Coronary artery (tissue), 2 donors: ENCODE measurements at places on chromosomes 7 and 10.
A peak's percentile ranks its signal among the peaks of the same experiment; 100 is the strongest.

DNA sequence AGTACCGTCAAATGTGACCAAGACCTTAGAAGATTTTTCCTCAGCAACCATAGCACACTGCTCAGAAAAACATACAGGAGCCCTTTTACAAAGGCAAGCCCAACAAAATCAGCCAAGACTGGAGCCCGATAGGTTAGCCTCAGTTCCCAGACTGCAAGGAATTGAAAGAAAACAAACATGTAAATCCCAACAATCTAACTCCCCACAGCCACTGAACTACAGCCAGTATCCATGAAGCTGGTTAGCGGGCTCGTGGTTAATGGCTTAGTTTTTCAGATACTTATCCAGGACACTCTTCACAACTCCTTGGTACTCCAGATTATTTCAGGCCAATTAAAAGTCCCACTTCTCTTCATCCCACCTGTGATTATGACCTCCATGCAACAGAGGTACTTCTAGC, 201.6 kb downstream of the IPMK start:
- DNase-seq, result no peak

GRCh38 chr7:27032839-27033238, 63.0 kb downstream of the HOXA1 start:
- DNase-seq, result no peak

DNA sequence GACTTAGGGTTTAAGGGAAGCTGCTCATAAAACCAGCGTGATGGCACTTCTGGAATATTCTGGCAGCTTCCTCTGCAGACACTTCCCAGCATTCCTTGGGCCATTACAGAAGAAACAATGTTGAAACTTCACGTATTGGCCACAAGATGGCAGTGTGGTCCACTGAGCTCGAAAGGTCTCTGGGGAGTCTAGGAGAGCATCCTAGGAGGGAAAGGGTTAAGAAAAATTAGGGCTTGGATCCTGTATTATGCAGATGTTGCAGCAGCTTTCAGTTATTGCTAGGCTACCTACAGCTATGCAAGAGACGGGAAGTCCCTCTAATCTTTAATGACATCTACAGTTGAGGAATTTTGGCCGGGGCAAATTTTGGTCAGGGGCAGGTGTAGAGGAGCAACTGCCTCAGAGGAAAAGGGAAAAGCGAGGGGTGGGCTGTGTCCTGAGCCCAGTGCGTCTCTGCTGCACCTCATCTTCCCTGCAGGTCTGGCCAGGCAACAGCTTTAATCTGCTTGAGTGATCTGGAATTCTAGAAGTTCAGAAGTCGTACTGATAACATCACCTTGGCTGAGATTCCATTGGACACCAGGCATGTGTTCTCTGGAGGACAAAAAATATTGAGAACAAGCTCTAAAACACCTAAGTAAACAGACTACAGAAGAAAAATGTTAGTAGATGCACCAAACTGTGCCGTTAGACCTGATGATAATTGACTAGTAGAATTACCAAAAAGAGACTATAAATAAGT, 220.8 kb upstream of the PRSS58 start:
- DNase-seq, result no peak

- DNase-seq, result no peak
These were observed 146.4 kb downstream of the ANLN start for GRCh38 chr7:36535866-36536664.

GRCh38 chr7:127392182-127392565, 334 bp downstream of the ZNF800 start:
- DNase-seq, result peak; percentile 76

DNA sequence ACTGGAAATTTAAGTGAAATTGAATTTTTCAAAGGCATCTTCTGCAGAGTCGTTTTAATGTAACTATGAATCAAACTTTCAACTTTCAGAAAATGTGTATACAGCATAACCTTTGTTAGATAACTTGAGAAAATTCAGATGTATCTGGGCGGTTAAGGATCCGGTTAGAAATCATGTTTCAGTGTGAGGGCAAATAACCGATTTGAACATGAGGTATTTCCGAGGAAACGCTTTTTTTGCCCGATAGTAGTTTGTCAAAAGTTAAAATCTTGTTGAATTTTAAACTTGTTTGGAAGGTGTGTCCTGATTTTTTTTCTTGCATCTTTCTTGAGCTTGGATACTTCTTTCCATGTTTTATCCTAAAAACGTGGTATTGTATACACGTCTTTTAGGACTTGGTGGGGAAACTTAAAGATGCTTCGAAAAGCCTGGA, 1.3 kb upstream of the BMI1 start:
- DNase-seq, result no peak

GRCh38 chr7:50661345-50662040, 96.3 kb upstream of the DDC start:
- DNase-seq, result peak; percentile 70

GRCh38 chr10:6014241-6014761, 37.0 kb upstream of the IL15RA start:
- no peak for DNase-seq

DNA sequence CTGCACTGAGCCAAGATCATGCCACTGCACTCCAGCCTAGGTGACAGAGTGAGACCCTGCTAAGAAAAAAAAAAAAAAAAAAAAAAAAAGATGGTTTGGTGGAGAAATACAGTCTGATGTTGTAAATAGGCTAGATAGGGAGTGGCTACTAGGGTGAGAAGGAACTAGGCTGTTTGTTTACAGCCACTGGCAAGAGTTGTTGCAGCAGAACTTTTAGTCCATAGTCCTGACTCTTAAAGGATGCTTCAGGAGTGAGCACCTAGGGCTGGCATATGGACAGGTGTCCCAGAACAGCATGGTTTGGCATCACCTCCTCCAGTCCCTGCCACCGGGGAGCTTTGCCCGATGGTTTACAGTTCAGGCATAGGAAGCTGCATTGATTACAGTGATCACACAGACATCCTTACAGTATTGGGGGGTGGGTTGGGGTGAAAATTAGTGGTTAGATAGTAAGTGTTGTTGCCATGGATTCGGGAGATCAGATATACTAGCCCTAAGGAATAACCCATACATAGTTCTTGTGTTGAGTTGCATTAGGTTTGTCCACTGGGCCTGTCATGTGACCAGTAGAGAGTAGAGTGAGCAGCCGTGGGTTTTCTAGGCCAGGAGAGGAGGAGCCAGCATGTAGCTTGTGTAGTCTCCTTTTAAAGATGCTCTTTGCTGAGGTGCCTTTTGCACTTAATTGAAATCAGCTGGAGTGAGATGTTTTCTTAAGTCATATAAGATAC, 35.9 kb downstream of the ZRANB1 start:
- DNase-seq, result no peak

- DNase-seq, result no peak
These were observed 69.6 kb upstream of the GRM8 start for GRCh38 chr7:127322351-127322750.

DNA sequence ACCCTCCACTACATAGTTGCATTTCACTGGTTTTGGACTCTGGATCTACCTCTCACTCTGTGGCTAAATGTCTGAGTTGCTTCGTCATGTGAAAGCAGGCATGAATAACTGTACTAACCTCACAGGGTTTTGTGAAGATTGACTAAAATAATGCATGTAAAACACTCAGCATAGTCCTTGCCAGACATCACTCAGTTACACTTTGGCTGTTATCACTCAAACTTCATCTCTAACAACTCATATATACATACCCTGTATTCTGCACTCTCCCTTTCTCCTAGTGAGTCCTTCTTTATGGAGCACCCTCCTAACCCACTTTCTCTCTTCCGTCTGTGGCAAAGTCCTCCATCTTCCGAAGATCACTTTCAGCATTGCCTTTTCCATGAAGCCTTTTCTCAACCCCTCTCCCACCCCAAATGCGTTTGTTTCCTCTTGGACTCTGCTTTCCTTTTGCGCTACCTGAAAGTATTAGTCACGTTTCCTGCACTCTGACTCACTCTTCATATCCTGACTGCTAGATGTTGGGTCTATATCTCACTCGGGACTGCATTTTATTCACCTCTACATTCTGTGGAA, 72.6 kb downstream of the OSBPL3 start:
- no peak for DNase-seq

- no peak for DNase-seq
These were observed 7.2 kb downstream of the C10orf90 start for GRCh38 chr10:126663328-126663727.

- no peak for DNase-seq
These were observed 68.9 kb downstream of the BMPR1A start for GRCh38 chr10:86825366-86825765.

- DNase-seq, result no peak
These were observed 99.6 kb downstream of the SVIL start for GRCh38 chr10:29535012-29535777.

DNA sequence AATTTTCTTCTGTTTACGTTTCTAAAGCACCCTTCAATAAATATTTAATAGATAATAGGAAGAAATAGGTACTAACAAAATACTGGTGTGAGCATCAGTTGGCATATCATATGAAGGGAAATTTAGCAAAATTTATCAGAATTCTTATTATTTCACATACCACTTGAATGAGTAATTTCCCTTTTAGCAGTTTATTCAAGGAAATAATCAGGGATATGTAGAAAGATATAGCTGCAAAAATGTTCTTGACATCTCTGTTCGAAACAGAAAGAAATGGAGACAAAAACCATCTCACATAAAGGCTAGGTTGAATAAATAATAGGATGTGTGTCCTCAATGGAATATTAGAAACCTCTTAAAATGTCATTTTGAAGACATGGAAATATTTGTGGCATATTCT, 35.8 kb upstream of the PIP4K2A start:
- no peak for DNase-seq

- DNase-seq, result peak; percentile 52
These were observed 83.1 kb downstream of the ADARB2 start for GRCh38 chr10:1654247-1654646.

DNA sequence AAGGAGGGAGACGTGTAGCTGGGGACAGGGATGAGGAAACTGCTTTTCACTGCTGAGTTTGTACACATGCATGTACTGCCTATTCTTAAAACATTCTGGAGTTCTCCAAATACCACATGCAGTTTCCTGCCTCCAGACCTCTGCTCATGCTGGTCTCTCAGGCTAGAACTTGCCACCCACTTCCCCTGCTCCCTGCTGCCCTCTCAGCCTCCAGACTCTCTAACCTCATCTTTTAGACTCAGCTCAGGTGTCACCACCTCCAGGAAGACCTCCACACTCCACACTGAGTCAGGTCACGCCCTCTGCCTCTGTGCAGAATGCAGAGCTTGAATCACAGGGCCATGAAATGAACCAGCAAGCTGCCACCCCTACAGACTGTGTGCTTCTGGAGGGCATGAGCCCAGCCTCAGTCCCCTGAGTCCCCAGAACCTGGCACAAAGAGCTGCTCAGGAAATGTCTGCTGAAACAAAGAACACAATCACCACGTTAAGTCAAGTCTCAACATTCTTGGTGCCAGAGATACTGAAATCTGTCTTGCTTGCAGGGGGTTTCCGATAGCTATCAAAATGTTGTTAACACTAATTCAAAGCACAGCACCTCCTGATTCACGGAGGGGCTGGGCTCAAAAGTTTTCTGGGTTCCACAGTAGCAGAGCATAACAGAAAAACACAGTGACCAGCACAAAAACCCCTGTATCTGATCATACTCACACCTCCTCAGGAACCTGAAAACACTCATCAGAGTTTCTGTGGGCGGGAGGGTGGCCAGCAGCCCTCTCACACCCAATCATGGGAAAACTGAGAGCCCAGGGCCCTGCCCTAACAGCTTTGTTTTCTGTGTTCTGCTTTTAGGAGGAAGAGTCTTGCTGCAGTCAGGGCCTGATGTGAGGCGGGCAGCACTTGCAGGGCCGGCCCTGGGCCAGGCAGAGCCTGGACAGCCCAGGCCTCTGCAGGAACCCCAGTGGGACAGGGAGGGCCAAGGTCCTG, 21.1 kb downstream of the FAM53B start:
- no peak for DNase-seq

DNA sequence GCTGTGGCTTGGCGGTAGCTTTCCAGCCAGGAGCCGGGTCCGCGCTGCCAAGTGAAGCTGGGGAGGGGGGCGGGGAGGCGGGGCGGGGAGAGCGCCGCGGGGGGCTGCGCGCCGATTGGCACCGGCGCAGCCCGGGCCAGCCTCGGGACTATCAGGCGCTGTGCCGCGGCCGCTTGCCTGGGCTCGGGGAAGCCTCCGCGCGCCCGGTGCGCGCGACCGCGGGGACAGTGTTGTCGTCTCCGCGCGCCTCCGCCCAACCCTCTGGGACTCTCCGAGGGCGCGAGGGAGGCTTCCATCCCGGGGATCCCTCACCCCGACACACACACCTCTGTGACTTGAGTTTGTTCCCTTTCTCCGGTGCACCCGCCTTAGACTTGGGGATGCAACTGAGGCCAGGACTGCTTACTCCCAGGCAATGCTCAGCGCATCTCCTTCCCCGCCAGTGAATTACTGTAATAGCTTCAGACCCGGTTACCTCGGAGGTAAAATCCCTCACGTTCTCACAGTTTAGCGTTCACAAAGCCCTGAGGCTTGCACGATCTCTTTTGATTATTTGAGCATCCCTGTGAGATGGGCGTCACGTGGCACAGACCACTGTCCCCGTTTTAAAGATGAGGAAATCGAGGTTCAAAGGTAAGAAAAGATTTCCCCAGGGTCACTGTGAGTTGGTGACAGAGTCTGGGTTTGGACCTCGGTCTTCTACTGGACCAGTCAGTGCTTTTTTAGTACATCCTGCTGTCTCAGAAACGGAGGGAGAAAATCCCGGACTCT, at the start of gene NKX1-2:
NKX1-2 (minus strand) TSS at position 24 of the 771 bp plus-strand sequence. CDS start 92 bp downstream, outside the sequence.
- no peak for DNase-seq

DNA sequence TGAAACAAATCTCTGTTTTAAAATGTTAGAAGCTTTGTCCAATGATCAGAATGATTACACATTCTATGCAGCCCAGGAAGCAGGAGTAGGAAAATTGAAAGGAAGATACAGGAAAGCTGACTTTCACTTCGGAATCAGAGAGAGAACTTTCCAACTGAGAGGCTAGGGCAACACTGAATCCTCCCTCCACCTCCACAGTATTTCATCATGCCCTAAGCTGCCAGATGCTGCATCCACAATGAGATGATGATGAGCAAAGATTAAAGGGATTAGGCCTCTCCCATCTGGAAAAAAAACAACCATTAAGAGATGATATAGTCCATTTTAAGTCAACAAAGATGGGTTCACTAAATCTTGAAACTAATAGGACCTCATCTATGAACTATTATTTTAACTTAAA, 215.6 kb downstream of the GPR37 start:
- DNase-seq, result no peak
